Activated T-helper 2 cell treated with anti-CD3 and anti-CD28 coated beads, Interferon-gamma antibody, Interleukin-2, Interleukin-4, amounts not matched to agents 10 μg/mL and 5 μg/mL and 100 μg/mL, durations not matched to agents 14 hours and 24 hours and 36 hours (primary cell): ENCODE measurements at places on chromosomes 12 and 14.
A peak's percentile ranks its signal among the peaks of the same experiment; 100 is the strongest.

DNA sequence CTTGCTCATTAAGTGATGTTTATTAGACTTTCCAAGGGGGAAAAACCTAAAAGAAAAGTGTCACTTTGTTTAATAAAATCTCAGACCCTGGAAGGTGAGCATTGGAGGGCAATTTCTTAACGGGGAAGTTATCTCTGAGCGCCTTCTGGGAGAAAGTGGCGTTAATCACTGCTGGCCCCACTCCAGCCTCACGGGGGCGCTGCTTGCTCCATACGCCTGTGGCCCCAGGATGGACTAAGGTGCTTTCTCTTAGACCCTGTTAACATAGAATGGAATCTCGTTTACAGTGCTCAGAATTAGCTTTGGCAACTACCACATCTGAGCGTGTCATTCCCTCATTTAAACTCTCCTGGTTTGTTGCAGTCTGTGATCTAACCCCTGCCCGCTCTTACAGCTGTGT is 16.4 kb upstream of the PRIMA1 start:
- DNase-seq: no peak

GRCh38 chr12:112194601-112195247 is 69.4 kb downstream of the TRAFD1 start:
- no peak for DNase-seq

DNA sequence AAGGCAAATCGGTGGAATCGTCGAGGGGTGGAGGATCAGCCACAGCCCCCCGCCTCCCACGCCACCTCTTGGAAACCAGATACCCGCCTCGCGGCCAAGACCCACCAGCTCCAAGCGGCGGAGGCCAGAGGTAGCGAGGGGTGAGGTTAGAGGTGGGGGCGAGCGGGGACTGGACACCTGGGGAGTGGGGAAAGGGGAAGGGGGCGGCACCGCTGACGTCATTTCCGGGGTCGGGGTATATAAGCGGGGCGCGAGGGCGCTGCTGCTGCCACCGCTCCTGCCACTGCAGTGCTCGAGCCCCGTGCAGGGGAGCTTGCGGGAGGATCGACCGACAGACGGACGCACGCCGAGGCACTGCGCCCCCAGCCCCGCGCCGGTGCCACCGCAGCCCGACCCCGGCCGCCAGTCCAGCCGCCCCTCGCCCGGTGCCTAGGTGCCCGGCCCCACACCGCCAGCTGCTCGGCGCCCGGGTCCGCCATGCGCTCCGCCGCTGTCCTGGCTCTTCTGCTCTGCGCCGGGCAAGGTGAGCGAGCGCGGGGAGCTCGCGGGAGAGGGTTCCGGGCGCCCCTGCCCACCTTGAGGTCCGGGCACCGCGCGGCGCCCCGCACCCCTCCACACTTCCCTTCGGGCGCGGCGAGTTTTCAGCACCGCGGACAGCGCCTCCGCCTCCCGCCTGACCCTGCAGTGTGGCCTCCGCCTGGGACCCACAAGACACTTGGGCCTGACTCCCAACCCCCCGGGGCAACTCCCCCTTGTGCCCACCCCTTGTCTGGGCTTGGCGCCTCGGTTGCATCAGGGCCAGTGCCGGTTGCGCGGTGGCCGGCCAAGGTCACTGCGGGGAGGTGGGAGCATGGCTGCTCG is at the start of gene CHGA:
Gene CHGA (plus strand): TSS at position 268 of the 861 bp plus-strand sequence. CDS start 210 bp downstream, at position 478.
- peak; percentile 50 for DNase-seq

- DNase-seq: no peak
Measured at GRCh38 chr12:31026202-31026601, 47.5 kb upstream of the DDX11 start.

GRCh38 chr12:104709692-104710435 is 248.2 kb downstream of the SLC41A2 start:
- no peak for DNase-seq

GRCh38 chr12:120687578-120688289 is 785 bp downstream of the MLEC start:
- no peak for DNase-seq
